ENCODE measurements at places on chromosomes 5 and 9.
A peak's percentile ranks its signal among the peaks of the same experiment; 100 is the strongest.

- DNase-seq: no peak
Observed at GRCh38 chr5:100860407-100860806, 42.7 kb downstream of the ST8SIA4 start.

- DNase-seq: peak; percentile 67
Observed at GRCh38 chr9:121071756-121072421, 2.9 kb upstream of the CNTRL start.

DNA sequence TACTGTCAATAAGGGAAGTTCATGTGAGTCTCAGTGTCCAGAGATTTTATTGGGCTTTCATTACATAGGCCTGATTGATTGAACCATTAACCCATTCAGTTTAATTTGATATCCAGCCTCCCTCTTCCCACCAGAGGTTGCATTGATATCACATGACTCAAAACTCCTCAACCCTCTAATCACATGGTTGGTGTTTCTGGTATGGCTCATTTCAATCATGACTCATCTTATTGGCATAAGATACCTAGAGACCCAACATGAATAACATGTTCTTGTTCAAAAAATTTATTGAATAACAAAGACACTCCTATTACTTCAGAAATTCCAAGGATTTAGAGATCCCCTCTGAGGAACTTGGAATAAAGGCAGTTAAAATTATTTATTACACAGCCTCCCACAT is 982.2 kb downstream of the TLE1 start:
- no peak for DNase-seq

DNA sequence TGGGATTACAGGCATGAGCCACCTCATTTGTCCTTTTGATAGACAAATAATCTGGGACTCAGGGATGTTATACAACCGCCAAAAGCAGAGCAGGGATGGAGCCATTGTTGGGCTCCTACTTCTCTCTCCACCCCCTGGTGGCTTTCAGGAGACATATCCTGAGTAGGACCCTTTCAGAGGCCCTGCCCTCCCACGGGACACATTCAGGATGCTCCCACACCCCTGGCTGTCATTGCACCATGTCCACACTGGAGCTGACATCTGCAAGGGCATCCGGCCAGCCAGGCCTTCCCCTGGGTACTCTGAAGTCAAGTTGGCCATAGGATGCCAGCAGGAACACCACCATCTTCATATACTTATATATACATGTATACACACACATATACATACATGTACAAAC is 181.8 kb downstream of the SYK start:
- DNase-seq: no peak

- DNase-seq: no peak
Observed at GRCh38 chr9:21974343-21974721, 19.9 kb downstream of the CDKN2A start.

GRCh38 chr9:131884222-131884621 is 144.3 kb upstream of the RAPGEF1 start:
- no peak for DNase-seq

DNA sequence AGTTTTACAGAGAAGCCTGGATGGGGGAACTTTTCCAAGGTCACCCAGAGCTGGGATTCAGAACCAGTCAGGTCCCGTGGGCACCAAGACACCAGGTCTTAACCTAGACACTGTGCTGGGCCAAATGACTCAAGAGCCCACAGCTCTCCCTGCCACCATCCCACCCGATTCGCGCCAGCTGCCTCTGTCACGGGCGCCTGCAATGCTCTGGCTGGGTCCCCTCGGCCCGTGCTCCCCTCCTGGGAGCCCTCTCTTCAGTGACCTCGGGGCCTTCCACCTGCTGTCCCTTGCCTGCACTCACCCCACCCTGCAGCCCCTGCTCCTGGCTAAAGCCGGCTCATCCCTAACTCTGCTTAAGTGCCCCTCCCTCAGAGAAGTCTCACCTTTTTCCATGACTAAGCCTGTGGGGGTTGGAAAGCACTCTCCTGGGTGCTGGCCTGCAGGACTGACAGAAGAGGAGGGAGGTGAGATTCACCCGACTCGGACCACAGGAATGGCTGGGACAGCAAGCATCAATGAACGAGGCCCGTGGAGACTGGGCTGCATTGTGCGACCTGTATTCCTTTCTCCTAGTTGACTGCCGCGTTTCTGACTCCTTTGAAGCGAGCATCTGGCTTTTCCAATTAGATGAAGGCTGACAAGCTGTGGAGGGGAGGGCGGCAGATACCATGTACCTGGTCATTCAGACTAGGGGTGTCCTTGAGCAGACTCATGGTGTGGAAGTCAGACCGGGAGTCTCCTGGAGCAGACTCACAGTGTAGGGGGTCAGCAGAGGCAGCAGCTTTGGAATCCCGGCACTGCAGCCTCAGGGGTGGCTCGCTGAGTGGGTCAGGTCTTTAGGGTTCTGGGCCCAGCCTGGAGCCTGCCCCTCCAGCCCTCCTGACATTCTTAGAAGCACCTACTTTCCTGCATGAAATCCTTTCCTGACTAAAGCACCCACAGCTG is 5.8 kb upstream of the IL4 start:
- DNase-seq: no peak

DNA sequence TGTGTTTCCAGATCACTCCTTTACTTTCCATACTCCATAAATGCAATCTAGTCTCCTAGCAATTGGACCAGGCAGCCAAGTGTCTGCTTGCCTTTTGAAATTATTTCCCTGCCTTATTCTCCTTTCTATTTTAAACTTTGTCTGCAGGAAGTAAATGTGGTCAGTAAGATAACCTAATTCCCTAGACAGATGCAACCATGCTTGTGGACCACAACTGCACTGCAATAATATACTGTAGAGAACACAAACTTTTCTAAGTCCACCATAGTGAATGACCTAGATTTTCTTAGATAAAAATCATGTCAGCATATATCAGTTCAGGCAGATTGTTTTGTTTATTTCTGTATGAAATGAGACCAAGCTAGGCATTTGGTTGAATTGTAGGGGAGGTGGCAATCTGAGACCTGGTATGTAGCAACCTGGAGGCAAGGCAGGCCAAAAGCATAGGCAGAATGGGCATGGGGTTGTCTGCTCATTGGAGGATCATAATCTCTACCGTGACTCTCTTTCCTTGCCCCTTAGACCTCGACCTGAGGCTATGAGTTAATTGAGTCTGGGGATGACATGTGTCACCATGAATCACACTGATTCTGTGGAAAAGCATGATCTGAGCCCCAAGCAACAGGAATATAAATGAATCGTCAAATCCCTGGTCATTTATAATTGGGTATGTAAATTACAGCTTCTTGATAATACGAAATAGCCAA is 20.7 kb downstream of the ACTL7B start:
- peak; percentile 82 for DNase-seq

- DNase-seq: peak; percentile 76
Observed at GRCh38 chr9:136629879-136630661, 32.6 kb upstream of the EGFL7 start.

DNA sequence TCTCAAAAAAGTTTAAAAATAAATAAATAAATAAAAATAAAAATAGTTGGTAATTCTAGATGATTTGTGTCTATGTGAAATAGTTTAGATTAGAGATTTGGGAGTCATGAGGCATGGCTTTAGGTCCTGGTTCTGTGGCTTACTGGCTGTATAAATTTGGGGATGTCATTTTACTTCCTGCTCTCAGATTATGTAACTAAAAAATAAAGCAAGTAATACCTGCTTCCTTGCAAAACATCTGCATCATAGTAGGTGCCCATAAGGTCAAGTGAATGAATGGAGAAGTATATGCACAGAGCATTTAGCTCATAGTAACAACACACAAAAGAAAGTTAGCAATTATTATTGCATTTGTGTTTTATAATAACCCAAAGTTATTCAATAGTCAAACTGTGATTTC is 287.7 kb upstream of the TLE4 start:
- no peak for DNase-seq

GRCh38 chr5:77560677-77561263 is 68.7 kb upstream of the WDR41 start:
- peak; percentile 66 for DNase-seq

GRCh38 chr9:137295238-137295811 is 6.7 kb downstream of the NRARP start:
- DNase-seq: peak; percentile 58

GRCh38 chr5:67005737-67006499 is 190.7 kb downstream of the CD180 start:
- no peak for DNase-seq

GRCh38 chr5:124283031-124283430 is 463.4 kb downstream of the ZNF608 start:
- no peak for DNase-seq

DNA sequence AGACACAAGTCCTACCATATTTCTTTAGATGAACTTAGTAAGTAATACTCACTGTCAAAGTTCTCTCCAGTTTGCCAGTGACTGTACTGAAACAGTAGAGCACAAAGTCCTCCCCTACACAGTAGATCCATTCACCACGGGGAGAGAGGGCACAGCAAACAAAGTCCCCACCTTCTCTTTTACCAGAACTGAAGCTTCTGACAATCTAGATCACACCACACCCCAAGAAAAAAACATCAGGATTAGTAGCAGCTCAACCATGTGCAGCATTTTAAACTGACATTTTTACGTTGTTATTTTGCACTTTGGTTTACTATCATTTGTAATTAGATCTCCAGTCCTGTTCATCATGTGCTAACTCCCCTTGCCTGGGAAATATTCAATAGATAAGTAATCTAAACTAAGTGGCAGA is 23.0 kb downstream of the DNAJA1 start:
- DNase-seq: no peak

DNA sequence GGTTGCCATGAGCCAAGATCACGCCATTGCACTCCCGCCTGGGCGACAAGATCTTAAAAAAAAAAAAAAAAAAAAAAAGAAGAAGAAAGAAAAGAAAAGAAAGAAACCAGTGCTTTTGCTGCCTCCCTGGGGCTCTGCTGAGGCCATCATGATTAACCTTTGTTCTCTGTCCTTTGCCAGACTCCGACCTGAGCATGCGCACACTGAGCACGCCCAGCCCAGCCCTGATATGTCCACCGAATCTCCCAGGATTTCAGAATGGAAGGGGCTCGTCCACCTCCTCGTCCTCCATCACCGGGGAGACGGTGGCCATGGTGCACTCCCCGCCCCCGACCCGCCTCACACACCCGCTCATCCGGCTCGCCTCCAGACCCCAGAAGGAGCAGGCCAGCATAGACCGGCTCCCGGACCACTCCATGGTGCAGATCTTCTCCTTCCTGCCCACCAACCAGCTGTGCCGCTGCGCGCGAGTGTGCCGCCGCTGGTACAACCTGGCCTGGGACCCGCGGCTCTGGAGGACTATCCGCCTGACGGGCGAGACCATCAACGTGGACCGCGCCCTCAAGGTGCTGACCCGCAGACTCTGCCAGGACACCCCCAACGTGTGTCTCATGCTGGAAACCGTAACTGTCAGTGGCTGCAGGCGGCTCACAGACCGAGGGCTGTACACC is 251.7 kb downstream of the MARCHF11 start:
- DNase-seq: no peak

DNA sequence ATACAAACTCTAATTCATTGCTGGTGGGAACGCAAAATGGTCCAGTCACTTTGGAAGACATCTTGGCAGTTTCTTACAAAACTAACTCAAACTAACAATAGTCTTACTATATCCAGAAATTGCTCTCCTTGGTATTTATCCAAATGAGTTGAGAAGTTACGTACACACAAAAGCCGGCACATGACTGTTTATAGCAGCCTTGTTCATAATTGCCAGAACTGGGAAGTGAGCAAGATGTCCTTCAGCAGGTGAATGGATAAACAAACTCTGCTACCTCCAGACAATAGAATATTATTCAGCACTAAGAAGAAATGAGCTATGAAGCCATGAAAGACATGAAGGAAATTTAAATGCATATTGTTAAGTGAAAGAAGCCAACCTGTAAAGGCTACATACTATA is 17.9 kb upstream of the GNAQ start:
- no peak for DNase-seq

DNA sequence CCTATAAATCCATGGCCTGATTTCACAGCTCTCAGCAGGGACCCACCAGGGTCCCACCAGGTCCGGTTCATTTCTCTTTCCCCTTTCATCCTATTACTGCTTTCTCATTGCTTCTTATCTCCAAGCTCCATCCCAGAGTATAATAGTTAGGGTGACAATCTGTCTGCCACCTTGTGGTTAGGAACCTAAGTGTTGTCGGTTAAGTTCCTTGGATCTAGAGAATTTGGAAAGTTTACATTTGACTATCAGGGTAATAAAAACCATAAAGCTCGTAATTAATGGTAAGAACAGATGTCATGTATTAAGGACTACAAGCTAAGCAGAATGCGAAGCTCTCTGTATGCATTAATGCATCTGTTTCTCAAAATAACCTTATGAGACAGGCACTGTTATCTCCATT is 259.1 kb downstream of the SH3GL2 start:
- DNase-seq: no peak

DNA sequence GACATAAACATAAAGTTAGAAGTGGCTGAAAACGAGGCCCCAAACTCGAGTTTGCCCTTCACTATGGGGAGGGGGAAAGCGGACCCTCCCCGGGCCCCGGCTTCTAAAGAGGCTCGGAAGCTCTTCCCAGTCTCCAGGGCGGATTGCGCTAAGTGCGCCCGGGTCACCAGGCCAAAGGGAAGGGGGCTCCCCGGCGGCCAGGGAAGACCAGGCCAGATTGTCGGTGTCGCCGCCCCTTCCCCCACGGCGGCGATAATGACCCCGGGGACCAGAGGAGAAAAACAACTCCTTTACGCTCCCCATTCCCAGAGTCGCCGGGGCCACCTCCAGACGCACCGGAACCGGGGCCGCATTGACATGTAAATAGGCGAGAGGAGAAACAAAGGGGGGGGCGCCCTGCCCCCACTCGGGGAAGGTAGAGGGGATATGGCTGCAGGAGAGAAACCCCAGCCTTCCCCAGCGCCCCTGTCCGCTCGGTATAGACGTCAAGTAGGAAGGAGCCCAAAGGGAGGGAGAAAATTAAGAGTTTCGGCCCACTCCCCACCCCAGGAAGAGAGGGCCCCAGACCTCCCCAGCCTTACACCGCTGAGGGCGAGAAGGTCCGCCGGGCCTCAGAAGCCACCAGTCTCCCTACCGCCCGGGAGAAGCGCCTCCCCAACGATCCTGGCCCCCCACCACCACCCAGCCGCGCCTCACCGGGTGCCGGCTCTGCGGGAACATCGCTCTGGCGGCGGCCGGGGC is 1.7 kb downstream of the TLE1 start:
- no peak for DNase-seq

- no peak for DNase-seq
Observed at GRCh38 chr5:177112589-177113220, 20.9 kb upstream of the NSD1 start.

GRCh38 chr9:107358986-107359385 is 75.9 kb downstream of the RAD23B start:
- no peak for DNase-seq

DNA sequence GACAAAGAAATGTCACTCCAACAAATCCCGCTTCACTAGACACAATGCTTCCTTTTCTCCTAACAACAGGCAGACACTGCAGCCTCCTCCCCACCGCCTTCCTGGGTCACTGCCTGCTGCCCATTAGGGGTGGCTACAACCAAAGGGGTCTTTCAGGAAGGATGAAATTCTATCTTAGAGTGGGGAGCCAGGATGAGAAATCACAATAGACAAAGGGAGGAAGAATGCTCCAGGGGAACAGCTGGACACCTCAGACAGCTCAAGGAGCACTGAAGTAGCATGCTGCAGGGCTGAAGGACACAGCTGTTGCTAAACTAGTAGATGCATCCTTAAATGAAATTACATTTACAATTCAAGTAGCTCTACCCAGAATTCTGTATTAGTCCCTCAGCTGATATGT is 54.2 kb downstream of the PRELID2 start:
- DNase-seq: no peak

- peak; percentile 50 for DNase-seq
Observed at GRCh38 chr9:88015606-88016005, 41.3 kb upstream of the CDK20 start.

GRCh38 chr5:143418140-143418866 is 14.8 kb upstream of the NR3C1 start:
- DNase-seq: no peak
